ENCODE measurements at places on chromosomes 4 and X.

- no peak for DNase-seq
Measured at GRCh38 chr4:78691971-78692821, 84.0 kb upstream of the BMP2K start.

DNA sequence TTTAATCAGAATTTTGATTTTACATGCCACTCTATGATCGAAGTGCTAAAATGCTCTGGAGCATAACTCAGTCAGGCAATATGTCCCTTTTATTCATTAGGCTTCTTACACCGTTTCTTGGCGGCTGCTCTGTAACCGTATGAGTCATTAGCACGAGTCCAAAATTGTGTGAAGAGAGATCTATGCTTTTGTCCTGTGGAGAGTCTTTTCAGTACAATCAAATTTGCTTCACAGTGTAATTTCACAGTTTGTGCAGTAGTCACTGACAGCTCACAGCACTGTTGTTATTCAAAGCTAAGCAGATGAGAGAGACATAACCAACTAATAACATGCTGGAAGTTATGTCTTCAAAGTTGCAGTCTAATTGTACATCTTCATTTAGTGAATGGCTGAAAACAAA, 167.8 kb downstream of the PCDH10 start:
- no peak for DNase-seq

DNA sequence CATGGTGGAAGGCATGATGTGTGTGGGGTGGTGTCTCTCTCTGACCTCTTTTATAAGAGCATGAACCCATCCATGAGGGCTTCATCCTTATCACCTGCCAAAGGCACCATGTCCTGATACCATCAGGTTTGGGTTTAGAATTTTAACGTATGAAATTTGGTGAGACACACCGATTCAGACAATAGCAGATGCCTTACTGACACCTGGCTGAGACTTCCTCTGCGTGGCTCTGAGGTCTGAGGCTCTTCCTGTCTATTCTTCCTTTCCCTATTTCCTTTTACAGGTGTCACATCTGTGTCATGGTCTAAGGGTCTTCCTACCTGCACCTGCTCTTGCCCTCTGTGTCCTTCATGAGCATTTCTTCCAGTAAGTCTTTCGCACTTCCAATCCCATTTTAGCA, 320.7 kb upstream of the CLNK start:
- DNase-seq, result no peak

DNA sequence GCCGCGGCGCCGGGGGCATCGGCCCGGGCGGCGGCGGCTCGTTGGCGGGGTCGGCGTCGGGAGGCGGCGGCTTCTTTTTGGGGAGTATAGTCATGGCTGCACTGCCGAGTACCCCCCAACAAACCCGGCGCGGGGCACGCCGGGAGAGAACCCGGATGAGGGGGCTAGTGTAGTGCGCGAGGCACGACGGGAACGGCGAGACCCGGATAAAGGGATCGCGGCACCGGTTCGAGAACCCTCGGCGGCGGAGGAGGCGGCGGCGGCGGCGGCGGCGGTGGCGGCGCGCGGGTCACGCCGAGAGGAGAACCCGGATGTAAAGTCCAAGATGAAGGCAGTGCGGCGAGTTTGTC, at the start of gene OTUD5:
OTUD5 (minus strand) TSS at position 131 of the 350 bp plus-strand sequence; CDS start at position 94, 37 bp downstream.
- DNase-seq, result peak; percentile 73

GRCh38 chr4:132982151-132982550, 166.9 kb upstream of the PCDH10 start:
- no peak for DNase-seq

DNA sequence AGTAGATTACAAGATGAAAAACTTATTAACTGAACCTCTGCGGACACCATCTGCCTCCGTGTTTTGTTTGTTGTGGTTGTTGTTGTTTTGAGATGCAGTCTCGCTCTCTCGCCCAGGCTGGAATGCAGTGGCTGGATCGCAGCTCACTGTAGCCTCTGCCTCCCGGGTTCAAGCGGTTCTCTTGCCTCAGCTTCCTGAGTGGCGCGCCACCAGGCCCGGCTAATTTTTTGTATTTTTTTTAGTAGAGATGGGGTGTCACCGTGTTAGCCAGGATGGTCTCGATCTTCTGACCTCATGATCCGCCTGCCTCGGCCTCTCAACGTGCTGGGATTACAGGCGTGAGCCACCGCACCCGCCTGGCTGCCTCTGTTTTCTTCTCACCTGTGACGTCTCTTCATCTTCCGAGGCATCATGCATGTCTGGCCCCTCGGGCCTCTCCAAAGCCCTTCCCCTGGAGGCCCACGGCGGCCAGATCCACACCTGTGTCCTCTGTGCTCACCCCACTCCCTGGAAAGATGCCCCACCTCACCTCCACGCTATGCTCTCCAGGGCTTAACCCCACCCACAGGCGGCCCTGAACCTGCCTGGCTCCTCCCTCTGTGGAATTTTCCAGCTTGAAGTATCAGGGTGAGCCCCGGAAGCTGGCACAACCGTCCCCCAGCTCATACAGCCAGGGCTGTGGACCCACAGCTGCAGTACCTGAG, 77.0 kb upstream of the MXD4 start:
- no peak for DNase-seq

Data from NCI-H146 (cell line).